ENCODE measurements at places on chromosomes 12 and 14.
A peak's percentile ranks its signal among the peaks of the same experiment; 100 is the strongest.

- no peak for DNase-seq
These were observed 37.6 kb downstream of the BCL11B start for GRCh38 chr14:99234355-99234754.

DNA sequence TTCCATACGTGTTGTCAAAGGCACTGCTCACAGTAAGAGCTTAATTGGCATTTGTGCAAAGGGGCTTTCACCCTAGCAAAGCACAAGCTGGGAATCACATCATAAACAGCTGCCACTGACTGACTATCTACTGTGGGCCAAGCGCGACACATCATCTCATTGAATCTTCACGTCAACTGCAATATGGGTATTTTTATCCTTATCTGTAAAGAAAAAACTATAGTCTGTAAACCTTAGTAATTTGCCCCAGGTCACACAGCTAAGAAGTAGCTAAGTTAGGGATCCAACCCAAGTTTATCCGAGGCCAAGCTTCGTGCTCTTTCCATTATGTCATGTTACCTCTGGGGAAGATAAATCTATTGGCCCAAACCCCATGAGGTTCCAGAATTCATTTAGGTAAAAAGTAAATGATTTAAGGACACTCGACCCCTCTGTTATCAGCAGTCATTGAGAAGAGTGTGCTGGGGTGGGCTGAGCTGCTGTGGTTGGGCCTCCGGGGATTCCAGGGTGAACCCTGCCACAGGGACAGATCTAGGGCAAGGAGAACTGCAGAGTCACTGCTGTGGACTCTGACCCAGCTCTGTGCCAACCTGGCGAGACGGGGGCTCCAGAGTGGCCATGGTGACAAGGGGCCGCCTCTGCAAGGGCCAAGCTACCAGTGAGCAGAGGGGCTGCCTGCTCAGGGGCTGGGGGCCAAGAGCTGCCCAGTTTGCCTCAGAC is 27.6 kb downstream of the NCKAP5L start:
- no peak for DNase-seq

DNA sequence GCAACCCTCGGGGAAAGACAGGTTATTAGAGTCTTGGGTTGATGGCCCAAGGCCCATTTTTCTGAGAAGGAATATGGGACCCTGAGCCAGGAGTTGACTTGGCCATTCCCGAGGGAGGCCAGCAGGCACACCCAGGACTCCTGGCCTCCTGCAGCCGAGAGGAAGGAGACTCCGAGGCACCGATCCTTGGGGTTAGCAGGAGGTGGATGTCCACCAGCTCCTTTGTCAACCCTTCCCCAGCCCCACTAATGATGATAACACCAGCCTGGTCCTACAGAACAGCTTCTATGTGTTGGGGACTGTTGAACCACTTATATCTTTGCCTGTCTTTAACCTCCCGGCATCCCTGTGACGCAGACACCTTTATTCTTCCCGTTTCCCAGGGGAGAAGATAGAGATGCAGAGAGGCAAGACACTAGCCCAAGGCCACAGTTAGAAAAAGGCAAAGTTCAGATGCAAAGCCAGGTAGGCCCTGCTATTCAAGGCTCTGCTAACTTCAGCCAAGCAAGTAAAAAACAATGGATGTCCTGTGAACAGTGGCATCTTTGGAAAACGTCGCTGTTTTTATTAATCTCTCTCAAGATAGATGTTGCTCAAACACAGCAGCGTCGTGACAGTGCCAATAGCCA is 767.3 kb upstream of the TBX3 start:
- no peak for DNase-seq

- DNase-seq = no peak
These were observed 166.8 kb downstream of the MYRFL start for GRCh38 chr12:69991690-69992288.

DNA sequence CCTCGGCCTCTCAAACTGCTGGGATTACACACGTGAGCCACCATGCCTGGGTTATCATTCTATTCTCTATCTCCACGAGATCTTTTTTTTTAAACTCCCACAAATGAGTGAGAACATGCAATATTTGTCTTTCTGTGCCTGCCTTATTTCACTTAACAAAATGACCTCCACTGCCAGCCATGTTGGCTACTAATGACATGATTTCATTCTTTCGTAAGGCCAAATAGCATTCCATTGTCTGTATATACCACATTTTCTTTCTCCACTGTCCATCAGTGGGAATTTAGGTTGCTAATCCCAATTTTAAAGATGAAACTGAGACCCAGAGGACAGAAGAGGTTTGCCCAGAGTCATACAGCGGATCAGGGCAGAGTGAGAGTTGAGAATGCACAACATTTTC is 10.9 kb upstream of the TRPV4 start:
- DNase-seq = no peak

DNA sequence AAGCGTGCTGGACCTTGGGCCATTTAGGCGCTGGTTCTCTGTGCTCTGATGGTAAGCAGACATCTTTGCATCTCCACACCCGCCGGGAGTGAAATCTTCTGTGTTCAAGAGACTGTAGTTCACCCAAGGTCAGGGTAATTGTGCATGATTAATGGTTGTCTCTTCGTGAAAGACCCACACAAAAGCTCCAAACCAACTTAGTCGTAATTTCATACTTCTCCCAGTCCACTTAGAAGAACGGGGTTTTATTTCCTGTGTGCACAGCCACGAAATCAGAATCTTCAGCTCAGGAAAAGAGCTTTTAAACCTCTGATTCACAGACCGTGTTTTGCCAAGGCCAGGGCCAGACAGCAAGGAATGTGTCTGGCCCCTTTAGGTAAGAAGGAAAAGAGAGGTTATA is 640.9 kb downstream of the MED13L start:
- no peak for DNase-seq

GRCh38 chr12:105109465-105110212 is 2.1 kb downstream of the WASHC4 start:
- DNase-seq = no peak

- DNase-seq = no peak
These were observed 96.6 kb upstream of the ADAMTS20 start for GRCh38 chr12:43648636-43649035.

DNA sequence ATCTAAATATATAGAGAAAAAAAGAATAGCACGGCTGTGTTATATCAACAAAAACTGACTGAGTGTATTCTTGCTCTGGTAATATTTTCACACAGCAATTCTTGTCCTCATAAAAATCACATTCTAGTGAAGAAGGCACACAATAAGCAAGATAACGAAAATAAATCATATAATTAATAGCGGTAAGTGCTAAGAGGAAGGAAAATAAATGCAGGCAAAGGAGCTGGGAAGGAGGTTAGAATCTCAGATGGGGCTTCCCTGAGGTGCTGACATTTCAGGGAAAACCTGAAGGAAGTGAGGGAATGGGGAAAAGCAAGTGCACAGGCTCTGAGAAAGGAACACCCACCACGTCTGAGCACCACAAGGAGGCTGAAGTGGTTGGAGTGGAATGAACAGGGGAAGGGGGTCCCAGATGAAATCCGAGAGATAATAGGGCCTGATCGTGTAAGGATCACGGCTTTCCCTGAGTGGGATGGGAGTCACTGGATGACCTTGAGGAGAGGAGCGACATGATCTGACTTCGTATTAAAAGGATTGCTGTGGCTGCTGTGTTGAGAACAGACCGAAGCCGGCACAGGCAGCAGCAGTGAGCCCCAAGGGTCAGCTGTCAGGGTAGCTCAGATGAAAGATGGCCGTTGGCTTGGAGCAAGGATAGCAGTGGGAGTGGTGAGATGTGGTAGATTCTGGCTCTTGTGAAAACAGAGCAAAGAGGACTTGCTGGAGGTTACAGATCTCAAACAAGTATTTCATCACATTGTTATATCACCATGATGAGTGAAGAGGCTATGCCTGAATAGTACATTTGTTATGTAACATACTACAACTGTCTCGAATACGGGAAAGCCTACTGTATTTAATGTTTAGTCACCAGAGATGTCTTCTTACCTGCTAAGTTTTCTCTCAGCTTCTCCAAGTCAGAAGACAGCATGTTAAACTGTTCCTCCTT is 67.1 kb upstream of the VPS33A start:
- no peak for DNase-seq

DNA sequence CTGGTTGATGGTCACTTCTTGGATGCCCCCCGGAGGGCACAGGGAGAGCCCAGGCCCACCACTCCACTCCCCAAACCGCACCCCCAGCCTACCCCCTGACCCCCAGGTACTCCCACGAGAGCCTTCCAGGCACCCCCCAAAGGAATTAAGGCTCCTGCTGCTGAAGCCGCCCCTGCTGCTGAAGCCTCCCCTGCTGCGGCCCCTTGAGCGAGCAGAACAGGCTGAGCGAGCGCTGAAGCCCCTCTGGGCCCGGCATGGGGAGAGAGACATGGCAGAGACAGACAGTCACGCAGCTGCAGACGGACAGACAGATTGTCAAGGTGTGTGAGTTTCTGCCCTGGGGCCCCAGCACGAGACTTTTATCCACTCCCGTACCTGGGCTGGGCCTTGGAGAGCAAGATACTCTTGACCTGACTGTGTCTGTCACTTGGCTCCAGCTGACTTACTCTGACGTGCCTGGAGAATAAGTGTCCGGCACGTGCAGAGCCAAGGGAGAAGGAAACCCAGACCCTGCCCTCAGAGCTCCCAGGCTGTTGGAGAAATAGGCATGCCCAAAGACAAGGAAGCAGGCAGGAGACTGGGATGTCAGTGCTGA is at the start of gene KRT78:
TSS of gene KRT78 (minus strand) at position 334 of the 595 bp plus-strand sequence. CDS start at position 270, 64 bp downstream.
- DNase-seq = no peak

DNA sequence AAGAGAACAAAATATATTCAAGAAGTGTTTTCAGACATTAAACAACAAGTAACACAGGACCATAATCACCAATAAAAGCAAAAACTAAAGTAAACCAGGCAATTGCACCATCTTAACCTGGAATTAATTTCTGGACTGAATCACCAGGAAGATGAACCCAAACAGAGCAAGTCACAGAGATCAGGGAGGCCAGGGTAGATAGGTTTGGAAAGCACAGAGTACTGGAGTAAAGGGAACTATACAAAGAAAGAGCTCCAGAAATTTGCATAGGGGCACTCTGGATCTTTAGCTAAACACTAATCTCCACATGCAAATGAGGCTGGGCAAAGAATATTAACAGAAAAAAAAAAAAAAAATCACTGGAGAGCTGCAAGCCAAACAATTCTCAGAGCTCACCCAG is 84.7 kb downstream of the NUAK1 start:
- no peak for DNase-seq

DNA sequence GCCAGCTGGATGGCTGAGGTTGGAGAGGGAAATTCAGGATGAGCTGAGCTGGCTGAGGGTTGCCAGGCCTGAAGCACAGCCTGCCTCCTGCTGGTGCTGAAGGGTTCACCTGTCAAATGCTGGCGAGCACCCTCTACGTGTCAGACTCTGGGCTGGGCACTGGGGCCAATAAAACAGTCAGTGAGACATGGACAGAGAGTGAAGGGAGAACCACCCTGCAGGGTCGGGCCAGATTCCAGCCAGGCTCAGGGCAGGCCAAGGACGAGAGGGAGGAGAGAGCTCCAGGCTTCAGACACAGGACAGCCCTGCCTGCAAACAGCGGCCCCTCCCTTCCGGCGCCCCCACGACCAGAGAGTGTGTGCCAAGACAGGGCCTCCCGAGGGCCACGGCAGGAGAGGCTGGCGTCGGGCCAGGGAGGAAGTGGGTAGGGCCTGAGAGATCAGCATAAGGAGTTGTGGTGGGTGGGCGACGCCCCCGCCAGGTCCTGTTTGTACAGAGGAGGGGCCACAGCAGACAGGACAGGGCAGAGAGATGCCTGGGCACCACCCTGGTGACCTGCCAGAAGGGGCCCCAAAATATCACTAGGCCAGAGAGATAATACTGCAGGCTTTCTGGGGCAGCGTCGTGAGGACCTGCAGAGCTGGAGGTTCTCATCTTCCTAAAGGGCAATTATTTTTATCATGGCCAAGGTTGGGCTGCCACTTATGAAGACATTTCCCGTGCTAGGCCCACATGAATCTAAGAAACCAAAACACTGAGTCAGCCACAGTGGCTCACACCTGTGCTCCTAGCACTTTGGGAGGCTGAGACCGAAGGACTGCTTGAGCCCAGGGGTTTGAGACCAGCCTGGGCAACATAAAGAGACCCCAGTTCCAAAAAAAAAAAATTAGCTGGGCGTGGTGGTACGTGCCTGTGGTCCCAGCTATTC is 73.1 kb upstream of the GPR68 start:
- no peak for DNase-seq

- no peak for DNase-seq
These were observed 51.0 kb downstream of the TMEM121 start for GRCh38 chr14:105577314-105577861.

- no peak for DNase-seq
These were observed 12.0 kb downstream of the YY1 start for GRCh38 chr14:100250732-100251465.

- peak; percentile 87 for DNase-seq
These were observed 64.3 kb upstream of the RBM19 start for GRCh38 chr12:114030451-114030850.

DNA sequence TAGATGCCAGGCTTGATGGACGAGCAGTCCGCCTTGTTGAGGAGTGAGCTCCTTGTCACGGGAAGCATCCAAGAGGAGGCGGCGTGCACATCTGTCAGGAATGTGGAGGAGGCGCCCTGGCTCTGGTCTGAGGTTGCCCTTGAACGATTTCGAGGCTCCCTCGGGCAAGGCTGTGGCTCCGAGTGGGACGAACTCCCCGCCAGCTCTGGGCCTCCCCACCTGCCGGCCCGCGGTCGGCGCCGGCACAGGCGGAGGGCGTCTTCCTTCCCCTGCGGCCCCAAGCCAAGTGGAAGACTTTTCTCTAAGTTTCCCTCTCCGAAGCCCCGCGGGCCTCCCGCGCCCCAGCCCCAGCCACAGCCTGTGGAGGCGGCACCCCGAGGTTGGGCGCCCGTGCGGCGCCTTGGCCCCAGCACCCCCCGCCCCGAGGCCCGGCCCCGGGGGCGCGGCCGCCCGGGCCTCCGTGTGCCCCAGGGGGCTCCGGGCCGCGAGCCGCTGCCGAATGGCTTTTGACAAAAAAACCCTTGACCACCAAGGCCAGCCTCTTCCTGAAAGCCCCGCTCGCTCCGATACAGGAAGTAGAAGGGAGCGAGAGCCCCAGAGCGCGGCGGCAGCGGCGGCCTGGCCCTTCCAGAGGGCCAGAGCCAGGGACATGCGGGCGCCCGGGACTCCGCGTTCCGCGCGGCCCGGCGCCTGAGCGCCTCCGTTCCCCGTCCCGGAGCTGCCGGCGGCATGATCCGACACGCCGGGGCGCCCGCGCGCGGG is at the start of gene RIN3:
TSS of gene RIN3 (plus strand) at position 578 of the 762 bp plus-strand sequence. CDS start at position 730, 152 bp downstream.
- DNase-seq = no peak

GRCh38 chr12:71536939-71537622 is 97.5 kb downstream of the LGR5 start:
- DNase-seq = no peak
